Urinary bladder (tissue), 4 donors: ENCODE measurements at places on chromosomes 6 and 20. TPM values are rescaled to one million over a fixed set of nuclear protein-coding genes. Genes with fewer than 3 reads are reported as not detected.

Gene CST3
- total RNA-seq = 166 TPM

Gene SAMD5
- total RNA-seq = 45.9 TPM

Gene OVOL2
- 3.9 TPM for total RNA-seq

Gene SLC17A2
- total RNA-seq = 0.11 TPM

Gene GJA1
- total RNA-seq = 160 TPM

Gene TBC1D20
- total RNA-seq = 26.9 TPM

Gene THBD
- total RNA-seq = 11.1 TPM

Gene HCK
- total RNA-seq = 8.3 TPM

Gene EGFL8
- 17.6 TPM for total RNA-seq

Gene NAPB
- 32.3 TPM for total RNA-seq

Gene SLCO4A1
- total RNA-seq = 1.4 TPM

Gene ARMC2
- 7.2 TPM for total RNA-seq

DNA sequence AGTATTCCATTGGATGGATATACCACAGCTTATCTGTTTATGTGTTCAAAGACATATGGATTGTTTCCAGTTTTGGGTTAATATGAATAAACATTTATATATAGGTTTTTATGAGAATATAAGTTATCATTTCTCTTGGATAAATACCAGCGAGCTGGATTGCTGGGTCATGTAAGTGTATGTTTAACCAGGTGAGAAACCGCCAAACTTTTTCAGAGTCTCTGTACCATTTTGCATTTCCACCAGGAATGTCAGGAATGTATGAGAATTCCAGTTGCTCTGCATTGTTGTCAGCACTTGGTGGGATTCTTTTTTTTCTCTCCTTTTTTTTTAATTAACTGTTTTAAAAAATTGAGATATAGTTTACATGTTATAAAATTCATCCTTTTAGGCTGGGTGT, 52.1 kb downstream of the PHF20 start:
- DNase-seq = no peak

GRCh38 chr6:131523988-131524673, 48.9 kb upstream of the ARG1 start:
- no peak for DNase-seq

DNA sequence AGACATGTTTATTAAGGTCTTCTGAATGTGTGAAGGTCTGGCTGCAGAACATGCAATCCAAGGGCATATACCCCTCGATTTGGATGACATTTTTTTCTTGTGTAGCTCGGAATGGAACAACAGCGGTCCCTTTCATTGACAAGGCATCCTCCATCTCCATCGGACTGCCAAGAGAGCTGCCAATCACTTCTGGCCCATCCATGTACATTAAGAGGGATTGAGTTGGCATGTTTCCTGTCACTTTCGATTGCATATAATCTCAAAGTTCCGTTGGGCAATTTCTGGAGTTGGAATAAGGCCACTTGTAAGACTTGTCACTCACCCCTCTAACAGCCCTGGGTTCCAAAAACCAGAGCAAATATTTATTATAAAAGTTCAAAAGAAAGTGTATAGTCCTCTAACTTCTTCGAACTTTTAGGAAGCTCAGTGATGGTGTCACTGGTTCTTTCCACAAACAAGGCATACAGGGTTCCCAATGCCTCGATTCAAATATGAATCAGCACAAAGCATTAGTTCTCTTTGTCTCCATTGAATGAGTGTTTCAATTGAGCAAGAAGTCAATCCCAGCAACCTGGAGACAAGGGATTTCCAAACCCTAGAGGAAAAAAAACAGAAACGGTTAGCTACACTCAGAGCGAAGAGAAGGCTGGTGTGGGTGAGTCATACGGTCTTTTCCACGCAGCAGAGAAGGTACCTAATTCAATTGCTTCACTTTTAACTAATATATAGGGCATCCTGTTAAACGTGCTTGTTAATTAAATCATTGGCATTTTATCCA, 10.9 kb downstream of the ZNF217 start:
- no peak for DNase-seq

DNA sequence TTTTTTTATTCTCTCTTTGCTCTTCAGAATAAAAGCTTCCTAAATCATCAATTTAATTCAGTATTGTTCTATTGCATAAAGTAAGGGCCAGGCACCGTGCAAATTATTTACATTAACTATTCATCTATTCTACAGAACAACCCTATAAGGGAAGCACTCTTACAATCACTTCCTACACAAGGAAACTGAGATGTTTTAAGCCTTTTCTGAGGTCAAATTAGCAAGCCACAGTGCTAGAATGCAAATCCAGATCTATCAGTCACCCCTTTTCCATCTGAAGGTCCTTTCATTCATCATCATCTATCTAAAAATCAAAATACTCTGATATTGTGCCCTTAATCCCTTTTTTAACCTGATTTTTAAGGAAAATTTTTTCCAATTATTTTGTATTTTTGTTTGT, 31.2 kb downstream of the FRK start:
- no peak for DNase-seq

DNA sequence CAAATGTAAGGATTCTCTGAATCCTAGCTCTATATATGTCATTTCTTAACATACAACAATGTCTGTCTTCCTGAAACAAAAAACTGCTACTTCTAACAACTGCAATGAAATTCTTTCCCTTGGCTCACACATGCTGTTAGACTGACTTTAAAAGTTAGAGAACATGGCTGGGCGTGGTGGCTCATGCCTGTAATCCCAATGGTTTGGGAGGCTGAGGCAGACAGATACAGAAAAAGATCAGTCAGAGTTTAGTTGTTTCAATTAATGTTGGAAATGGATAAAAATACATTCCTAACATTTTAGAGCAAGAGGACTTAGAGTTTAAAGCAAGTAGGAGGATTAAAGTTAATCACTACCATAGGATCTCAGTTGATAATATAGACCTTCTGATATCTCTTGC, 28.7 kb upstream of the KIAA1586 start:
- DNase-seq = no peak

DNA sequence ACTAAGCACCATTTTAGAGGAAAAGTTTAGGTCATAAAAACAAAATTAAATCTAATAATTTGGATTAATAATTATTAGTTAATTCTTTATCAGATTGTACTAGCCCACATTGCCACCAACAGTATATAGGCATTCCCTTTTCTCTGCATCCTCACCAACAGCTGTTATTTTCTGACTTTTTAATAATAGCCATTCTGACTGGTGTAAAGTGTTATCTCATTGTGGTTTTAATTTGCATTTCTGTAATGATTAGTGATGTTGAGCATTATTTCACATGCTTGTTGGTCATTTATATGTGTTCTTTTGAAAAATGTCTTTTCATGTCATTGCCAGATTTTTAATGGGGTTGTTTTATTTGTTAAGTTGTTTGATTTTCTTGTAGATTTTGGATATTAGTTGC, 319.1 kb upstream of the SYNCRIP start:
- DNase-seq = no peak

GRCh38 chr20:13625304-13625979, 13.3 kb downstream of the TASP1 start:
- DNase-seq = no peak

GRCh38 chr6:104642871-104643270, 216.8 kb downstream of the HACE1 start:
- no peak for DNase-seq

DNA sequence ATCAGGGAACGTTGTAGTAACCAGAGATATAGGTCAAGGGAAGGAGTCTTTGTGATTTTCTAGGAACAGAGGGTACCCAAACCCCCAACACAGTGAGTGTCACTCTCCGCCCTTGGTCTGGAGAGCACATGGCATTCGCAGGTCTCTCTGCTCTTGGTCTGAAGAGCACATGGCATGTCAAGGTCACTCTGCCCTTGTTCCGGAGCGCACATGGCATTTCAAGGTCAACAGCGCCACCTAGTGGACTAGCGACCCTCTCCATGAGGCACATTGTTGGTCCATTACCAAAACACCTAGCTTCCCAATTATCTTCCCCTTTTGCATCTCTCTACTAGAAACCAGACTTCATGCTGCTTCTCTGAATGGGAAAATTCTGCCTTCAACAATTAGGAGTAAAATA, 260.0 kb downstream of the C6orf118 start:
- no peak for DNase-seq

DNA sequence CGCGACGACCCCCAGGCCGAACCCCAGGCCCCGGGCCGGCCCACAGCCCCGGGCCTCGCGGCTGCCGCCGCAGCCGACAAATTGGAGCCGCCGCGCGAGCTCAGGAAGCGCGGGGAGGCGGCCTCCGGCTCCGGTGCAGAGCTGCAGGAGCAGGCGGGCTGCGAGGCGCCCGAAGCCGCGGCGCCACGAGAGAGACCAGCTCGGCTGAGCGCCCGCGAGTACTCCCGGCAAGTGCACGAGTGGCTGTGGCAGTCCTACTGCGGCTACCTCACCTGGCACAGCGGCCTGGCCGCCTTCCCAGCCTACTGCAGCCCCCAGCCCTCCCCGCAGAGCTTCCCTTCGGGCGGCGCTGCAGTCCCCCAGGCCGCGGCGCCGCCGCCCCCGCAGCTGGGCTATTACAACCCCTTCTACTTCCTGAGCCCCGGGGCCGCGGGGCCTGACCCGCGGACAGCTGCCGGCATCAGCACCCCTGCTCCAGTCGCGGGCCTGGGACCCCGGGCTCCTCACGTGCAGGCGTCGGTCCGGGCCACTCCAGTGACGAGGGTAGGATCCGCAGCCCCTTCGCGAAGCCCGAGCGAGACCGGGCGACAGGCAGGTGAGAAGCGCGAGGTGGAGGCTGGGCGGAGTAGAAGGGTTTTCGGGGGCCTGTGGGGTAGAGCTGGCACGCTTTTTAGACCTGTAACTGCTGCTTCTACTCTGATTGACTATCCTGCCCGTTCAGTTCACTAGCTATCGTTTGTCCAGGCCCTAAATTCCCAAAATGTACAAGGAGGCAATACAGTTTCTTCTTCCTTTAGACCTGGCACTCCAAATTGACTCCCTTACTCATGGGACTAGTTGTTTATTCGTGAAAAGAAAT, 654 bp downstream of the FAM8A1 start:
- no peak for DNase-seq

DNA sequence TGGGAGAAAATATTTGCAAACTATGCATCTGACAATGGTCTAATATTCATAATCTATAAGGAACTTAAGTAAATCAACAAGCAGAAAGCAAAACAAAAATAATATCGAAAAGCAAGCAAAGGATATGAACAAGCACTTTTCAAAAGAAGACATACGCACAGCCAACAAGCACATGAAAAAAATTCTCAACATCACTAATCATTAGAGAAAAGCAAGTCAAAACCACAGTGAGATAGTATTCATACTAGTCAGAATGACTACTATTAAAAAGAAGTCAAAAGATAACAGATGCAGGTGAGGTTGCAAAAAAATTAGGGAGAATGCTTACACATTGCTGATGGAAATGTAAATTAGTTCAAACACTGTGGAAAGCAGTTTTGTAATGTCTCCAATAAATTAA, 410.2 kb downstream of the MMUT start:
- no peak for DNase-seq

- no peak for DNase-seq
These were observed 18.2 kb downstream of the MAS1 start for GRCh38 chr6:159908979-159909378.

DNA sequence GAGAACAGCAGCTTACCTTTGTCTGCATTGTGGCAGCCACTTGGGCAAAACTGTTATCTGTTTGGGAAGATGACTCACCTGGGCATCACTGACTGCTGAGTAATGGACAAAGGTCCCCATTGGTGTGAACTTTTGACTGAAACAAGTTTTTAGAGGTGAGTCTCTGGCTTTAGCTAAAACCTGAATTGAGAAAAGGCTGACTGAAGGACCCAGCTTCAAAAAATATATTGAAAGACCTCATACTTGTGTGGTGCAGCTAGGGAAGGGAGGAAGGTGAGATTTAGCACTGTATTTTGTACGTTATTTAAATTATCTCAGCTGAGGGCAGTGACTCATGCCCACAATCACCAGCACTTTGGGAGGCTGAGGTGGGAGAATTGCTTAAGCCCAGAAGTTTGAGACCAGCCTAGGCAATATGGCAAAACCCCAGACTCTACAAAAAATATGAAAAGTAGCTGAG, 4.5 kb upstream of the CITED2 start:
- DNase-seq = no peak

- peak; percentile 86 for DNase-seq
These were observed 33.4 kb upstream of the PRIM2 start for GRCh38 chr6:57283911-57284455.

DNA sequence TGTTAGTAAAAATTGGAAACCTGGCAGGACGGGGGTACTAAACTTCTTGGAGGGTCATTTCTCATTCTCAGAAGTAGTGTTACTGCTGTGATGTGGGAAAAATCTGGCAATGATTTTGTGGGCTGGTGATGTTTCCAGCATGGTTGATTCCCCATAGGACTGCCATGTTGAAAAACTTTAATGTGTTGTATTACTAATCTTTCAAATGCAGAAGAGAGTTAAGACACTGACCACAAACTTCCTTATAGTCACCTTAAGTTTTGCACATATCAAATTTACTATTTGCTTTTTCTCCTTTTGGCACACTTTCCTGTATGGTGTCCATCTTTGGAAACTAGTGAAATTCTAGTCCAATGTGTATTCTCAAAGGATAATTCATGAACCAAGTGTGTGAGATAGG, 236.2 kb upstream of the TAB2 start:
- DNase-seq = no peak

DNA sequence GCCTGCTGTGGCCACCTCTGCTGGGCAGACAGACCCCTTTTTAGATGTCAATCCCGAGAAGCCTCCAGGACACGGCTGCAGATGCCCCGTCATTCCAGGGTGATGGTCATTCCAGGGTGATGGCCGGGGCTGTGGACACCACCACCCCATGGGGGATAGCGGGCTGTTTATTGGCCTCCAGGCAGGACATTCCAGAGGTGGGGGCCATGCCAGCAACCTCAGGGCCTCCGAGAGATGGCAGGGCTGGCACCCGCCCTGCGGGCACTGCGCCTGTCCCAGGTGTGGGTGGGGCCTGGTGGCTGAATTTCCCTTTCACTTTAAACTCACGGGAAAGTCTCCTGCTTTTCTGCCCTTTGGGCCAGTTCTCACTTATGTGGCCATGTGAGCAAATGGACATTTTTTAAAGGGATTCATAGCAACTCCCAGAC, 14.5 kb downstream of the COL9A3 start:
- no peak for DNase-seq
